ENCODE measurements at places on chromosomes 16 and 17. TPM values are rescaled to one million over a fixed set of nuclear protein-coding genes. Genes with fewer than 3 reads are reported as not detected.

The MT1F gene
- 1.3 TPM for total RNA-seq

The GPRC5C gene
- 6.7 TPM for total RNA-seq

The ZPBP2 gene
- total RNA-seq, result not detected

The MSLN gene
- total RNA-seq, result not detected

The DPEP1 gene
- total RNA-seq, result 0.26 TPM

The MYH2 gene
- total RNA-seq, result not detected

The CRHR1 gene
- under 0.01 TPM for total RNA-seq

The MT1H gene
- total RNA-seq, result not detected

The MAPT gene
- total RNA-seq, result 0.56 TPM

The DOC2B gene
- not detected for total RNA-seq

The SEC14L5 gene
- not detected for total RNA-seq

The BCL6B gene
- 0.24 TPM for total RNA-seq

The MYCBPAP gene
- total RNA-seq, result 0.78 TPM

The ANKRD40CL gene
- total RNA-seq, result not detected

The CLEC18B gene
- not detected for total RNA-seq
